ENCODE measurements at places on chromosomes 6 and 20.

- peak; percentile 23 for DNase-seq
Measured at GRCh38 chr20:2330090-2330695, 34.4 kb downstream of the TGM3 start.

- DNase-seq: no peak
Measured at GRCh38 chr6:52937908-52938307, 28.4 kb upstream of the GSTA3 start.

DNA sequence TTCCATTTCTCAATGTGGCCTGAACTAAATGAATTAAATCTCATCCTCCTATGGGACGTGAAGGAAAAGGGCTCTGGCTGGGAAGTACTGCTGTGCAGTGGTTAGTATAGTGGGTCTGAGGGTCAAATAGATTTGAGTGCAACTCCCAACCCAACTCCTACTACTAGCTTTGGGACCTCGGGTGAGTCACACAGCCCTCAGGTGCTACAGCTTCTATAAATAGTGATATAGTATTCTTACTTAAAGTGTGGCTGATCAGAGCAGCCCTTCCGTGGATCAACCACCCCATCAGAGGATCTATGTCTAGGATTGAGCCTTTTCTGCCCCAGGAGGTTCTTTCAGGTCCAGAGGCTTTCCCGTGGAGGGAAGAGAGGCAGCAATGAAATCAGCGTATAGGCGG lies 904 bp upstream of the UST start:
- DNase-seq: no peak

DNA sequence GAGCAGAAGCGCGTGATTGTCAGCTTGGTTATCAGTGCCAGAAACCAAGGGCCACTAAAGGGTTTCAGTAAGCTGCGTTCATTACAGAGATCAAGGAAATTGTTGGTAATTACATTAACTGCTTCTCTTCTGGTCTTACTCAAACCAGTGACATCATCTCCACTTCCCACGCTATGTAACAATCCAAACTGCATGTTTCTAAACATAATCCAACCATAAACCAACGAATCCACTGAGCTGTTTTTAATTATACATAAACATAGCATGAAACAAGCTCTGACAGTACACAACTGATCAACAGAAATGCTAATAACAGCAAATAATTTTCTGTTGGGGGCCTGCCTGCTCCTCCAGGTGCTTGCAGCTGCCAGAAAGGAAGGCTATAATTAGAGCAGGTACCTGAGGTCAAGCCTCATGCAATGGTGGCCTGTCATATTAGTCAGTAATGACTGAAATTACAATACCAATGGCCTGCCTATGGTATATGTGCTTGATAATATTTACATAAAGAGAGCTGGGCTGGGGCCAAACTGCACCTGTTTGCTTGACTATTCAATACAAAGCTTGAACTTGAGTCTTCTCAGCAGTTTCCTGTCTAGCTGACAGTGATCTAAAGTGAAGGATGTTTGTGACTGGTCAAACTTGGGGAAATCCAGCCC lies 40.1 kb downstream of the ILRUN start:
- DNase-seq: peak; percentile 93

GRCh38 chr6:128079021-128079420 lies 178.2 kb upstream of the THEMIS start:
- no peak for DNase-seq

GRCh38 chr20:17281478-17281877 lies 54.6 kb downstream of the PCSK2 start:
- peak; percentile 62 for DNase-seq

DNA sequence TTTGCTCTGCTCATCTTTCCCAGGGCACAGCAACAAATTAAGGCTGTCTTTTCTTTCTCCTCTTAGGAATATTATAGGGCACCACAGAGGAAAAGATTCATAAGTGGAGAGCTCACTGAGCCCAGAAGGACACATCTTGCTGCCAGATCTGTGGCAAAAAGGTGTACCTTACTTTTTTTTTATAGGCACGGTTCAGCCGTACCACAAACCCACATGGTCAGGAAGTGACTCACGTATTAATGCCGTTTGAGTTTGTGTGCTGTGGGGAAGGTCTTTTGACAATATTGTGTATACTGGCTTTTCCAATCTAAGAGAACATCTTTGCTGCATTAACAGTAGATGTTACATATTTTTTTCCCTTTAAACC lies 28.4 kb downstream of the PAQR8 start:
- DNase-seq: no peak

DNA sequence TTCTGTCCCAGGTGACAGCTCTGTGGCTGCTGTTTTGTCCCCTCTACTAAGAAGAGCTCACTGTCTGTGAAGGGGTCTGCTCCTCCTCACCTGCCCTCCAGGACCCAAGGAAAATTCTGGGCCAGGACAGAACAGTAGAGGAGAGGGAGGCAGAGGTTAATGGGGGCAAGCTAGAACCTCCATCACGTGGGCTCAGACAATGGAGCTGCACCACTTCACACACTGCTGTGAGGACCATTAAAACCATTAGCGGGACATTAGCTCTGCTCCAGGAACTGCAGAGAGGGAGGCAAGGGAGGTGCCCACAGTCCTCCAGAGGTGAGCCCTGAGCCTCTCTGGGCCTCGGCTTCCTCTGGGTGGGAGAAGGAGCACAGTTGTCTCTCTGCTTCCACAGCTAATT lies 78.4 kb downstream of the NOL4L start:
- DNase-seq: no peak
